Psoas muscle (tissue), 8 donors: ENCODE measurements at places on chromosomes 7 and 10.

- DNase-seq, result no peak
- no peaks in the 10 kb centered on the region for H3K27me3 ChIP-seq
- no peaks in the 10 kb centered on the region for H3K4me1 ChIP-seq
- no peaks in the 10 kb centered on the region for H3K36me3 ChIP-seq
Observed at GRCh38 chr10:47252093-47252780, 47.8 kb upstream of the GDF10 start.

DNA sequence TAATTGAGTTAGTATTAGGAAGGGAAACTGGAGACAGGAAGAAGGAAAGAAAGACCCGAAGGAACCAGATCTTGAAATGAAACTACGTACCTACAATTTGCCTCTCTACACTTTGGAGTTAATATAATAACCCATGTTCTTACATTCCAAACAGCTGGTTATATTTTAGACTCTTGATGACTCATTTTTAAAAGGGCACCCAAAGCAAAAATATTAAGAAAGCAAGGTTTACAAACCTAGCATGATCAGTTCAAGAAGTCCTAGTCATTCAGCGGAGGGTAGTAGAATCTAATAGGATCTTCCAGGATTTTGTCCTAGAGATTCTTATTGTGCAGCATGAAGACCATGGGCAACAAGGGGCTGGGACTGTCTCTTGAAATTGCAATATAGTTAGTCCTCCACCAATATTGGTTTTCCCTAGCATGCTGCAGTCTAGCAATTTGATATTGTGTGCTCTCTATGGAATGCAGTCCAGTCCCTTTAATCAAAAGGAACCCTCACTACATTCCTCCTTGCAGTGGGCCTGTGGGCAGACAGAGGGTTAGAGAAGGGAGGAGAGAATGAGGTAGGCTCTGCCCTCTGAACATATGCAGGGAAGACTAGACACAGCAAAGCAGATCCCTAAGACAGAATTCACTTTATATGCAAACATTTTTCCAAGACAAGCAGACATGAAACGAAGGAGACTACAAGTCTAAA lies 230.3 kb downstream of the INHBA start:
- no peak overlapping the region for H3K4me3 ChIP-seq
- no peaks in the 10 kb centered on the region for H3K36me3 ChIP-seq
- no peak overlapping the region for H3K27ac ChIP-seq
- H3K4me1 ChIP-seq, result no peaks in the 10 kb centered on the region
- H3K27me3 ChIP-seq, result no peaks in the 10 kb centered on the region
- DNase-seq, result no peak

DNA sequence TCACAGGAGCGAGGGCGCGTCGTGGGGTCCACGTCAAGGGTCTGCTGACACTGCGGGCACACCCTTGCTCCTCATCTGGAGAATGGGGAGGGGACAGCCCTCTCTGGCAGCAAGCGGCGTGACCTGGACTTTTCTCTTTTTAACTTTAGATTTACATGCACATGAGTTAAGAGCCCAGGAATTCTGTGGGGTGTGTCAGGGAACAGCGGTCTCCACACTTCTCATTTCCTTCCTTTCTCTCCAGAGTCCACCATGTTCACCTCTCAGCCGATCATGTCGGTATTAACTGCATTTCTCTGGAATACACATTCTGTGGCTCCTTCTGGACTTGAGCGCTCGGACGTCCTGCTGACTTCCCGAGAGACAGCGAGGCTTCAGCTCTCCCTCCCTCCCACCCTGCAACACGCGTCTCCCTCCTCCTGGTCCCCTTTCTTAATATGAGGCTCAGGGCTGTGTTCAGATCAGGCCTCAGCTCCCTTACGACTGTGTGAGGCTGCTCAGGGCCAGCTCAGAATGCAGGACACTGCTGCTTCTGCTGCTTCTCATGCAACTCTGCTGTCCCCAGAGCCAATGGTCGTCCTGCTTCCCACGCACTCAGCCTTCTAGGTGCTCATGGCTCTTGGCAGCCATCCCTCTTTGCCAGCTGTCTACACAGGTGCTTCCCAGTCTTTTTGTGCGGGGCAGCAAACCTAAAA lies 261.3 kb downstream of the ELFN1 start:
- H3K4me3 ChIP-seq, result no peak overlapping the region
- H3K36me3 ChIP-seq, result no peaks in the 10 kb centered on the region
- no peaks in the 10 kb centered on the region for H3K27me3 ChIP-seq
- no peaks in the 10 kb centered on the region for H3K4me1 ChIP-seq

DNA sequence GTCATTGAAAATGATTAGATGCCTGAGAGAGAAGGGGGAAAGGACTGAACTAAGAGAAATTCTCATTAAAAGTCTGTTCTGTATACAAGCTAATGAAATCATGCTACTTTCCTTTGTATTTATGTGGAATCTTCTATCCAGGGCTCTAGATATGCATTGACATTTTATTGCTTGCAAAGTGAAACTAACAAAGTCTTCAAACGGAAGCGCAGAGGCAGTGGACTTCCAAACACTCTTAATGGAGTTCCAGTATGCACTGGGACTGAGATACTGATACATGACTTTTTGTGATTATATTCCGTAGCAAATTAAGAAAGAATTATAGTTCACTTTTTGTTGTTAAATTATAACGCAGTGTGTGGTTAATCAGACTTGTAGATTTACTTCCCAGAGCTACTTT lies 166.8 kb upstream of the TBX20 start:
- H3K36me3 ChIP-seq, result no peaks in the 10 kb centered on the region
- H3K4me3 ChIP-seq, result no peak overlapping the region
- no peak overlapping the region for H3K27ac ChIP-seq
- H3K4me1 ChIP-seq, result no peaks in the 10 kb centered on the region
- no peaks in the 10 kb centered on the region for H3K27me3 ChIP-seq

- H3K36me3 ChIP-seq, result no peaks in the 10 kb centered on the region
- no peak overlapping the region for H3K4me3 ChIP-seq
- no peaks in the 10 kb centered on the region for H3K4me1 ChIP-seq
- no peak for DNase-seq
- H3K27ac ChIP-seq, result no peak overlapping the region
Observed at GRCh38 chr10:46227936-46228562, 58.7 kb upstream of the ANTXRL start.

DNA sequence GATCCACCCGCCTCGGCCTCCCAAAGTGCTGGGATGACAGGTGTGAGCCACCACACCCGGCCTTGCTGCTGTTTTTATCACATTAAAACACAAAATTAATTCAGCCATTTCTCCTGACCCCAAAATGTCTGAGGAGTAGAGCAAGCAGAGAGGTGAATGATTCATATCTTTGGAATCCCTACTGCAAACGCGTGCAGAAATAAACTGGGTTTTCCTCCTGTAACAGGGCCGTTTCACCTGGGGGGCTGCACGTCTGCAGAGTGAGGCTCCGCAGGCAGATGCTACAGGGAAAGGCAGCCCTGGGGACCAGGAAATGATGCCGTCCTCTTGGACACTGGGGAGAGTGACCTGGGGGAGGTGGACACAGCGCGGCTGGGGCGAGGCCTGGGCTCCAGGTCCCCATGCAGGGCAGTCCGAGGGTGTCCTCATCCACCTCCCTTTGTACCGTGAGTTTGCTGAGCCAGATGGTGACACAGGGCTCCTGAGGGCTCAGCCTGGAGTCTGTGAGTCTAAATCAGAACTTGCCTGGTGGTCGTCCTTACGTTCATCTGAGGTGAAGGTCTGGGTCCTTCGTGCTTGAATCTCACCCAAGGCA lies 41.9 kb downstream of the PDGFA start:
- H3K36me3 ChIP-seq, result no peaks in the 10 kb centered on the region
- DNase-seq, result peak; percentile 48
- no peaks in the 10 kb centered on the region for H3K27me3 ChIP-seq
- peaks cover 5% of the 10 kb centered on the region for H3K4me1 ChIP-seq

GRCh38 chr10:88618496-88618895 lies 31.9 kb downstream of the LIPJ start:
- H3K27ac ChIP-seq, result no peak overlapping the region
- no peaks in the 10 kb centered on the region for H3K4me1 ChIP-seq
- no peak for DNase-seq
- H3K36me3 ChIP-seq, result no peaks in the 10 kb centered on the region
- no peaks in the 10 kb centered on the region for H3K27me3 ChIP-seq

- peaks cover 40% of the 10 kb centered on the region for H3K27me3 ChIP-seq
- no peak for DNase-seq
- peak overlapping the region; percentile 76 for H3K4me3 ChIP-seq
- H3K27ac ChIP-seq, result no peak overlapping the region
Observed at GRCh38 chr7:18087687-18088078, 60.0 kb upstream of the PRPS1L1 start.

GRCh38 chr7:114175125-114175524 lies 239.5 kb upstream of the FOXP2 start:
- H3K4me1 ChIP-seq, result no peaks in the 10 kb centered on the region
- no peaks in the 10 kb centered on the region for H3K36me3 ChIP-seq
- H3K27ac ChIP-seq, result no peak overlapping the region
- H3K4me3 ChIP-seq, result no peak overlapping the region

DNA sequence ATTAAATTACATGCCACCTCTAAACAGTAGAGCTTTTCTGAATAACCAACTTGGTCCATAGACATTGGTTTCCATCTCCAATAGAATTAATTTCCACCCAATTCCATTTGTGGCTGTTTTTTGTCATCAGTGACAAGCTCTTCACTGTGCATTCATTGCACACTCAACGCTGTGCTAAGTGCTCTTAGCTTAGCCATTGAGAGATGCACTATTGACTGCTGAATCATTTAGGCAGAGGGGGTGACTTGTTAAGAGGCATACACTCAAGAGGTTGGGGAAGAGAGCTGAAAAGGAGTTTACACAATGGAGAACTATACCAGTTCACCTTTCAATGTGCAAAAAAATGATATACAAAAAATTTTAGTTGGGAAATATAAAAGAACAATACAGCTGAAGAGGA lies 31.9 kb upstream of the CBLL1 start:
- DNase-seq, result no peak
- H3K27me3 ChIP-seq, result no peaks in the 10 kb centered on the region
- H3K36me3 ChIP-seq, result no peaks in the 10 kb centered on the region

DNA sequence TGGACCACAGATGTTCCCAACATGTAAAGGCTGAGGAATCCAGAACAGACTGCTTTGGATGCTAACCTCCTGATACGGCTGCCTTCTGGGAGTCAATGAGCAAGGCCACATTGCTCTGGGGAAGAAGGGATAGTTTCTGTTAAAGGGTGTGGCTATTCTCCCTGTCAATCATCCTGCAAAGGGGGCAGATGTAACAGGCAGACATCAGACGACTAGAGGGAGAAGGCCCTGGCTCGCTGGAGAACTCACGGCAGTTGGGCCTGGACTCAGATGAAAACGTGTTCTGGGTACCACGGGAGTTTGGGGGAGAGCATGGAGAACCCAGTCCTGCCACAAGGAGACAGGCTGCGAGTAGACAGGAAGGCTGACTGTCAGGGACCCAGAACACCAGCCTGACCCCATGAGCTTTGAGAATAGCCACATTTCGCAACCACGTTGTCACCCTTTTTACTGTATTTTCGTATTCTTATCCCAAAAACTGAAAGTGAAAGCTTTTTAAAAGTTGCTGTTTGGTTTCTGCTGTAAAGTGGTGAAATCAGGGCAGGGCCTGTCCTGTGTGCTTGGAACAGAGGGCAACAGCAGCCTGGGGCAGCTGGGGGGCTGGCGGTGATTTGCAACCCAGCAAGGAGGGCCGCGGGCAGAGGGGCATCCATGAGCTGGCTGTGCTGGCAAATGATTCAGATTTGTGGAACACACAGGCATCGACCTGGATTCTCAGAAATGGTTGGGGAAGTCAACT lies 95.3 kb downstream of the MYOF start:
- DNase-seq, result peak; percentile 52
- H3K36me3 ChIP-seq, result no peaks in the 10 kb centered on the region
- H3K4me1 ChIP-seq, result no peaks in the 10 kb centered on the region

GRCh38 chr10:30373596-30374327 lies 24.7 kb upstream of the MTPAP start:
- DNase-seq, result no peak
- no peak overlapping the region for H3K27ac ChIP-seq
- no peaks in the 10 kb centered on the region for H3K36me3 ChIP-seq
- no peaks in the 10 kb centered on the region for H3K27me3 ChIP-seq

DNA sequence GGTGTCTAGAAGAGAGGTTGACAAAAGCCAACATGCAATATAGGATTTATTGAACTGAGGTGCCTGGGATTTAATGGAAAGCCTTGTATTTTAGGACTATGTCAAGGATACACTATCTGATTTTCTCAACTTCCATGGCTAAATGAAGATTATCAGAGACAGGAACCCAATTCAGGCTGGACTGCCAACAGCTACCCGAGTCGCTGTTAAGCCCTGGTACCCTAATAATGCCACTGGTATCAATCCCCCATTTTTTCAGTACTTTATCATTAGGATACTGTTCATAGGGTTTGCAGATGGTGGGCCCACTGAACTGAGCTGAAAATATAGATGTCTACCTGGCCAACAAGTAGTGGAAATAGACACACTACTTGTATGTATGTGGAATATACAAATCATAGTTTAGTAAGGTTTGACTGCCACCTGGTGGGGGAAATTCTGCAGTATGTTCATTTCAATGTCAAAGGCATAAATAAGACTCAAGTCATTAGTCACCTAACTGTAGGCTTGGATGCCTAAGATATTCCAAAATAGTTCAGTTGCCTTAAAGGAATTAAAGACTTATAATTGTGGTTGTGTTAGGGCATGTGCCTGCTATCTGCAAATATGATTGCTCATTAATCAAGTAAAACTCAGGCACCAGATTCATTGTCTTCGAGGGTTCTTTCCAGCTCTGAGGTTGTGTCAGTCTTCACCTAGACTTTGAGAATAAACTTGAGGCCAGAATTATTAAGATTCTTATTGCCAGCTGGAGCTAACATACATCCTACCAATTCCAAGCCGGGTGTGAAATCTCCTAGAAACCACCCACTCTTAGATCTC lies 34.1 kb upstream of the NOBOX start:
- H3K4me1 ChIP-seq, result no peaks in the 10 kb centered on the region
- DNase-seq, result no peak
- no peaks in the 10 kb centered on the region for H3K27me3 ChIP-seq
- no peak overlapping the region for H3K27ac ChIP-seq
- H3K36me3 ChIP-seq, result no peaks in the 10 kb centered on the region
- H3K4me3 ChIP-seq, result no peak overlapping the region

DNA sequence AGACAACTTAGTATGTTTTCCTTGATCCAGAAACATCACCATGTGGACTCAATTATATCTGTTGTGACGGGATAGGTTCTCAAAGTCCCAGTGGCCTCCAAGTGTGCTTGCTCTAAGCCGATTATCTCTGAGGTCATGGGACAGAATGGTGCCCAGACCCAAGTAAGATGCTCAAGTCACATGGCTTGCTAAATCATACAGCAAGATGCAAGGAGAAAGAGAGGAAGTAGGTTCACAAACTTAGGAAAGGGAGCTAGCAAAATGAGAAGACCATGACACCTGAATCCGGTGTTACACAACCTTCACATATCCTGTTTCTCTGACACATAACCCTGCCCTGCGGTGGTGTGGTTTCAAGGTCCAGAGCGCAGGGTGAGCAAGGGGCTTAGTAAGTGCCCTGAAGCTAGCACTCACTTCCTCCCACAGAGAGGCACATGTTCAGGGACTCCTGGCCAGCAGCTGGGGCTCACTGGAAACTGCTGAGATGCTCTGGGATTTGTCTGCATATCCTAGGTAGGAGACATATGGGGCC lies 590.9 kb upstream of the ANKRD30A start:
- no peaks in the 10 kb centered on the region for H3K36me3 ChIP-seq
- H3K27ac ChIP-seq, result no peak overlapping the region
- no peak overlapping the region for H3K4me3 ChIP-seq
- no peaks in the 10 kb centered on the region for H3K27me3 ChIP-seq
- no peak for DNase-seq
- no peaks in the 10 kb centered on the region for H3K4me1 ChIP-seq

GRCh38 chr10:132600416-132600815 lies 62.8 kb downstream of the INPP5A start:
- no peak overlapping the region for H3K4me3 ChIP-seq
- peaks cover 8% of the 10 kb centered on the region for H3K4me1 ChIP-seq
- no peaks in the 10 kb centered on the region for H3K27me3 ChIP-seq
- H3K27ac ChIP-seq, result no peak overlapping the region
- no peak for DNase-seq
